ENCODE measurements at places on chromosomes 7 and 10. TPM values are rescaled to one million over a fixed set of nuclear protein-coding genes. Genes with fewer than 3 reads are reported as not detected.

PSD gene
- 1.1 TPM for total RNA-seq

HSPA14 gene
- 19.2 TPM for total RNA-seq

LIPF gene
- total RNA-seq: not detected

IFIT1B gene
- not detected for total RNA-seq

ADAMTS14 gene
- total RNA-seq: not detected

C10orf67 gene
- total RNA-seq: not detected

FLNC gene
- 10.2 TPM for total RNA-seq

Measured in thyroid gland (tissue), 4 donors.